Uterus (tissue), 4 donors: ENCODE measurements at places on chromosomes 11 and 22.
A peak's percentile ranks its signal among the peaks of the same experiment; 100 is the strongest.

DNA sequence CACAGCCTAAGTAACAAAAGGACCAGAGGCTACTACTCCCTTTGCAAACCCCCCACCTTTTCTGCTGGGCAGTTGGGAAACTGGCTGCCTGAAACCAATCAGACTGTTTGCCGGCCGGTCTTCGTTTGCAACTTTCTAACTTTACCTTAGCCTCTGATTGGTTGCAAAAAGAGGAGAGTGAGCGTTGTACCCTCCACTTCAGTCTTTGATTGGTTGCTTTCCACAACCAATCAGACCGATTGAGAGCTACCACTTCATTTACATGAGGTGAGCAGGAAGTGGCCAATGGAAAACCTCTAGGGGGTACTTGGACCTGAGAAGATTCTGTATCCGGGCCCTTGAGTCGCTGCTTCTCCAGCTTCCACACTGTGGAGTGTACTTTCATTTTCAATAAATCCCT lies 18.8 kb upstream of the CLNS1A start:
- no peaks in the 10 kb centered on the region for H3K36me3 ChIP-seq
- H3K27ac ChIP-seq: no peak overlapping the region
- H3K4me1 ChIP-seq: no peaks in the 10 kb centered on the region
- no peak for DNase-seq
- H3K27me3 ChIP-seq: no peaks in the 10 kb centered on the region

GRCh38 chr22:26214466-26214865 lies 45.2 kb downstream of the SEZ6L start:
- no peaks in the 10 kb centered on the region for H3K36me3 ChIP-seq
- H3K4me3 ChIP-seq: no peak overlapping the region
- no peaks in the 10 kb centered on the region for H3K27me3 ChIP-seq
- no peak overlapping the region for H3K27ac ChIP-seq
- H3K4me1 ChIP-seq: no peaks in the 10 kb centered on the region

GRCh38 chr11:123665306-123665705 lies 10.9 kb upstream of the SCN3B start:
- DNase-seq: no peak
- no peak overlapping the region for H3K27ac ChIP-seq
- no peak overlapping the region for H3K4me3 ChIP-seq
- no peaks in the 10 kb centered on the region for H3K27me3 ChIP-seq

GRCh38 chr22:36860821-36861659 lies at the start of gene NCF4:
Gene NCF4 (plus strand): TSS chr22:36861006. CDS start chr22:36861172, 166 bp downstream.
- H3K36me3 ChIP-seq: no peaks in the 10 kb centered on the region
- H3K27ac ChIP-seq: no peak within 1 kb of the TSS
- H3K27me3 ChIP-seq: no peaks in the 10 kb centered on the region
- H3K4me3 ChIP-seq: no peak within 1 kb of the TSS
- DNase-seq: no peak
- peaks cover under 1% of the 10 kb centered on the region for H3K4me1 ChIP-seq

DNA sequence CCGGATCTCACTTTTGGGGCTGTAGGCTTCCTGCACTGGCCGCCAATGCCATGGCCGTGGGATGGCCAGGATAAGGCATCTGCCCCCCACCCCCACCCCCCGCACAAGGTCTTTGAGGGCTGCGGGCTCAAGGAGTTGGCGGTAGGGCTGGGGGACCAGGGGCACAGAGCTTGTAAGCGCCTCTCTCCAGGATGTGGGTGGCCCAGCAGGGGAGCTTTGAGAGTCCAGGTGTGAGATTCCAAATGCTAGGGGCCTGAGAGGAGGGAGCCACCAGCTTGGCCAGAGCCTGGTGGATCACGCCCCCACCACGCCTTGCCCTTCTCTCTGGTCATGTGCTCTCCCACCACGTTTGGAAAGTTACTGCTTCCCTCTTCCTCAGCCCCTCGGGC lies 5.0 kb downstream of the CD81 start:
- H3K36me3 ChIP-seq: no peaks in the 10 kb centered on the region
- peak; percentile 25 for DNase-seq
- peak overlapping the region; percentile 99 for H3K27ac ChIP-seq
- no peak overlapping the region for H3K4me3 ChIP-seq
- H3K27me3 ChIP-seq: no peaks in the 10 kb centered on the region
